ENCODE measurements at places on chromosomes 13 and 19. TPM values are rescaled to one million over a fixed set of nuclear protein-coding genes. Genes with fewer than 3 reads are reported as not detected.

DNA sequence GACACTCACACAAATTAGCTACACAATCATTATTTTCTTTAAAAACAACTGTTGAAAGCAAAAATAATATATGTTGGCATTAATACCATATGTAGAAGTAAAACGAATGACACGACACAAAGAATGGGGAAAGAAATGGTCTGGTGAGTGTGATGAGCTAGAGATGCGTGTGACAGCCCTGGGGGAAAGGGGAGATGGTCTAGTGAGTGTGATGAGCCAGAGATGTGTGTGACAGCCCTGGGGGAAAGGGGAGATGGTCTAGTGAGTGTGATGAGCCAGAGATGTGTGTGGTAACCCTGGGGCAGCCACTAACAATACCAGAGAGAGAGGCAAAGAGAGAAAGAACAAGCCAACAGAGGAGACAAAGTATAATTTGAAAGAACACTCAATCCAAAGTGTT lies 22.3 kb upstream of the LAMP1 start:
- no peak for DNase-seq

Gene NCAN
- 3.3 TPM for total RNA-seq

- no peak for DNase-seq
Observed at GRCh38 chr13:73300718-73301425, 242.1 kb downstream of the KLF5 start.

- no peak for DNase-seq
Observed at GRCh38 chr13:55572862-55573261, 1567.9 kb upstream of the PRR20A start.

GRCh38 chr13:106867249-106867648 lies 299.3 kb upstream of the ARGLU1 start:
- DNase-seq: peak; percentile 25

Gene HIPK4
- 30.3 TPM for total RNA-seq

GRCh38 chr19:16225279-16226183 lies 27.8 kb downstream of the AP1M1 start:
- no peak for DNase-seq

DNA sequence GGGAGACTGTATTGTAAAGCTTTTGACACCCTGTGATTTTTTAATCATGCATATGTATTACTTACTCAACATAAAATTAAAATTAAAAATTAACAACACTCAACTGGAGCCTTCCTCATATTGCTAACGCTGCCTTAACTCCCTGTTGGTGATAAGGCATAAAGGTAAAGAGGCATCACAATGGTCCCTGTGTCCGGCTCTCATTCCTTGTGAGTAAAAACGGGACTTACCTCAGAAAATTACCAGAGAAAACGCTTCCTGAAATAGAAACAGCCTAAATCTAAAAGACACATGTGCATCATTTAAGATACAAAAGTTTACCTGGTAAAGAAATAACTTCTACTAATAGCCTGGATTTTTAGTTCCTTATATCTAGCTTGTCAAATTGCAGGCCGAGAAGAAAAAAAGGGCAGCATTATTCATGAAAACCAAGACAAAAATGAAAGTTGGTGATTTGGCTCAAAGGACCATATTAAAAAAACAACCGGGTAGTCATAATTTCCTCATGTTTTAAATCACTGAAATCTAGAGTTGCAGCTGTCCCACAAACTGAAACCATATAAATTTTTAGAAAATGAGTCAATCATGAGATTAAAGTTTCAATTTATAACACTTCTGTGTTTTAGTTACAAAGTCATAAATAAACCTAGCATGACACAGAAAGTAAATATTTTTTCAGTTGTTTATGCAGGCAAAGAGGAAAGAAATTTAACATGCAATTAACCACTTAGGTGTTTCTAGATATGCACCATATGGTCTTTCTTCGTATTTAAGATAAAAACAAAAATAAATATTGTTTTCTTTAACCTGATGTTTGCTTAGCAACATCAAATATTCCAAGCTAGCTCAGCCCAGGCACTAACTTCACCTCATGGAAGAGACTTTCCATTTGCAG lies 94.7 kb downstream of the MIPEP start:
- DNase-seq: no peak

DNA sequence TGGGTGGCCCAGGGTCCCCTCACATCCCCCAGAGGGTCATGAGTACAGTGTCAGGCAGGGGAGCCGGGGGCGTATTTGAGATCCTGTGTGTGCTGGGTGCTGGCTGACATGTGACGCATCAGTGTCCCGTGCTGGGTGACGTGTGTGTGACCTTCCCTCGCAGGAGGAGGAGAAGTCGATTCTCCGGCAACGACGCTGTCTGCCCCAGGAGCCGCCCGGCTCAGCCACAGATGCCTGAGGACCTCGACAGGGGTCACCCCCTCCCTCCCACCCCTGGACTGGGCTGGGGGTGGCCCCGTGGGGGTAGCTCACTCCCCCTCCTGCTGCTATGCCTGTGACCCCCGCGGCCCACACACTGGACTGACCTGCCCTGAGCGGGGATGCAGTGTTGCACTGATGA lies 25.8 kb downstream of the PNPLA6 start:
- DNase-seq: no peak

Gene ZNF560
- total RNA-seq: 13.1 TPM

DNA sequence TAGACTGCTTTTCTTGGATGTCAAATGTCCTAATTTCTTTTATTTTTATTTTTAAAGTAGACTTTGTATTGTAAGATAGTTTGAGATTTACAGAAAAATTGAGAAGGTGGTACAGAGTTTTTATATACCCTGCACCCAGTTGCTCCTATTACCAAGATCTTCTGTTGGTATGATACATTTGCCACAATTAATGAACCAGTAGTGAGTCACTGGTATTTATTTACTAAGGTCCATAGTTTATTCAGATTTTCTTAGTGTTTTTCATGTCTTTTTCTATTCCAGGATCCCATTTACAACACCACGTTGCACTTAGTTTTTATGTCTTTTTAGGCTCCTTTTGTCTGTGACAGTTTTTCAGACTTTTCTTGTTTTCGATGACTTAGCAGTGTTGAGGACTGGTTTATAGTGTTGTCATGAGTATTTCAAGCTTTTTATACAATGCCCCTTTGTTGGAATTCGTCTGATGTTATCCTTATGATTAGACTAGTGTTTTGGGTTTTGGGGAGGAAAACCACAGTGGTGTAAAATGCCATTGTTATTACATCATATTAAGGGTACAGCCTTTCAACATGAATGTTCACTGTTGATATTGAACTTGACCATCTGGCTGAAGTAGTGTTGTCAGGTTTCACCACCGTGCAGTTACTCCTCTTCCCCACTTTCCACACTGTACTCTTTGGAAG lies 35.9 kb downstream of the COG3 start:
- DNase-seq: no peak

- DNase-seq: peak; percentile 50
Observed at GRCh38 chr19:42270346-42271044, 1.4 kb downstream of the CIC start.

- DNase-seq: no peak
Observed at GRCh38 chr13:95485518-95486144, 66.9 kb upstream of the CLDN10 start.

GRCh38 chr19:38848299-38849146 lies 1.3 kb downstream of the HNRNPL start:
- no peak for DNase-seq

DNA sequence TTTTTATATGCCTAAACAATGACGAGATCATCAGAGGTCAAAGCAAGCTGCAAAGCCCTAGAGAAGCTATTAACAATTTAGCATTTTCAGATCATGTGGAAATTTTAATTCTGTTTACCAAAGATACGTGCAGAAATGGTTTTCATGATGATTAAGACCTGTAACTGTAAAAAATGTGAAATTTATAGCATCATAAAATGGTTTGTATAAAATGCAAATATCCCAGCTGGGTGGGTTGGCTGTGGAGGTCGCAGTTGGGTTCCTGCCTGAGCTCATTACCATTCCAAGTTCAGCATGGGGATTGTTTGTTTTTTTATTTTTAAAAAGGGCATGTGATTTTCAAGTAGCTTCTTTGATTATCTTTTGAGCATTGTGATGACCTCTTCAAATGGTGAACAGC lies 47.9 kb upstream of the SIAH3 start:
- DNase-seq: no peak

Gene GNG8
- total RNA-seq: not detected

Measured in testis (tissue), 5 donors.